ENCODE measurements at places on chromosomes 7 and 10.

GRCh38 chr10:124728071-124728829, 15.9 kb downstream of the FAM53B start:
- no peak for DNase-seq

DNA sequence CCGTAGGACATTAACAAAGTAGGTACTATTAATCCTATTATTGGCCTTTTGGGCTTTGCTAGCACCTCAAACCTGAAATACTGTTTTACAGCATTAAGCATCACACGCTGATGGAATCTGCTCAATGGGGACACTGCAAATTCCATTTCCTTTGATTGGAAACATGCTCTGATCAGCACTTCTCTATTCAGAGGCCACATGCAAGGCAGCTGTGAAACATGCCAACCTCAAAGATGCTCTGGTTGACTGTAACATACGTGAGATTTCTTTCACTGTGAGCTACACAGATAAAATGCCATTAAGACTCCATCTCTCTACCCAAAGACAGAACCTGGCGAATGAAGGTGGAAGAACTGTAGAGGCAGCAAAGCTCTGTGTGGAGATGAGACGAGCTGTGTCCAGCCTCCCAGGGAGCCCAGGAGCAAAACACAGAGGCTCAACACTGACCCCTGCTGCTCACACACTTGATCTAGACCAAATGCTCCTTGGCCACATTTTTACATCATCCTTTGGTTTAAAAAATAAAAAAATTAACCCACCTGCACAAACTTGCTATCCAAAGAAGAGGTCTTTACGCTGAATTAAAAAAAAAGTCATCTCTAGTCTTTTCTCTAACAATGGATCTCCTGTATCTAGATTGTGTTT, 8.0 kb downstream of the RSU1 start:
- no peak for DNase-seq

DNA sequence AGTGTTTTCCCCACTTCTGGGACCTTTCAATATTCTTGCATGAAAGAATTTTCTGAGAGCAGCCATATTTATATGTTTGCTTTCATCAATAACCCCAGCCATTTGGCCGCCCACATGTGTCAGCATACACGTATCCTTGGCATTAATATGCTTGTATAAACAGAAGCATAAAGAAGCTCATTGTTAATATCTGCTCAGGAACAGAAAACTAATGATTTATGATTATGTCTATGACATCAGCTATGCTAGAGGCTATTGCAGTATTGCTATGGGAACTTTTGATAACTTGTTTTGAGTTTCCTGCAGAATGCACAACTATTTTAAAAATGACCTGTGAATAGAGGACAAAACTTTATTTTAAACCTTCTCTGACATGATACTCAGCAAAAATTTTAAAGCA, 300.9 kb upstream of the MTPN start:
- DNase-seq, result no peak

- DNase-seq, result peak; percentile 52
These were observed 90.1 kb upstream of the NFE2L3 start for GRCh38 chr7:26061678-26062603.

GRCh38 chr7:49597805-49598204, 175.6 kb upstream of the VWC2 start:
- DNase-seq, result no peak

GRCh38 chr7:143849785-143850479, 52.0 kb downstream of the TCAF1 start:
- no peak for DNase-seq

- no peak for DNase-seq
These were observed 43.6 kb upstream of the JAZF1 start for GRCh38 chr7:28224172-28224571.

DNA sequence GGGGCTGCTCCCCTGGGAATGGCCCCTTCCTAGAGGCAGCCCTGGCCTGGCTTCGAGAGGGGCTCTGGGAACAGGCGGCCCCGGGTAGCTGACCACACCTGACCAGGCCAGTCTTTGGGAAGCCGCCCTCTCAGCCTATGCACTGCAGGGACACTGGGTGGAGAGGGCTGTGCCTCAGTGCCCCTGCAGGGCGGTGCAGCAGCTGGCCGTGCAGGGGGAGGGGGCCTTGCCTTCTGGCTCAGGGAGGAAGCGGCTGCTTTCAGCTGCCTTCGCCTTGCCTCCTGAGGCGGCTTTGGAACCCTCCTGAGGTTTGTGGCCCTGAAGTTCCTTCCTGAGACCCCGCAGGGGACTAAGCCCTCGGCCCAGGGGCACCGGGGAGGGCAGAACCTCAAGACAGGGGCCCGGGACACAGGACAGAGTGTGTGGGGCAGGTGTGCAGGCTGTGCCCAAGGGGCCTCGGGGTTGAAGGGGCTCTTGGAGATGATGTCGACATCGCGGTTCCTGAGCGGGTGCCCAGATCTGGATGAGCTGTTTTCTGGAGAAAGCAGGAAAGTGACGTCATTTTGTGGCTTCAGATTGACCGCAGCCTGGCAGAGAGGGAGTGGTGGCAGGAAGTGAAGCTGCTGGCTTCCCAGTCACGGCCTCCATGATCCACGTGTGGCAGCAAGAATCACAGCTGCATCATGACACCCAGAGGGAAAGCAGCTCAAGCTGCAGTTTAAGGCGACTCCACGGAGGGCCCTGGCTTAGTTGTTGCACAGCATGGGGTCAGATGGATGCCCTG, 17.7 kb downstream of the ADAM8 start:
- peak; percentile 74 for DNase-seq

GRCh38 chr7:30657131-30657530, 25.1 kb downstream of the CRHR2 start:
- DNase-seq, result no peak

GRCh38 chr10:121774813-121775212, 153.0 kb downstream of the ATE1 start:
- DNase-seq, result no peak

DNA sequence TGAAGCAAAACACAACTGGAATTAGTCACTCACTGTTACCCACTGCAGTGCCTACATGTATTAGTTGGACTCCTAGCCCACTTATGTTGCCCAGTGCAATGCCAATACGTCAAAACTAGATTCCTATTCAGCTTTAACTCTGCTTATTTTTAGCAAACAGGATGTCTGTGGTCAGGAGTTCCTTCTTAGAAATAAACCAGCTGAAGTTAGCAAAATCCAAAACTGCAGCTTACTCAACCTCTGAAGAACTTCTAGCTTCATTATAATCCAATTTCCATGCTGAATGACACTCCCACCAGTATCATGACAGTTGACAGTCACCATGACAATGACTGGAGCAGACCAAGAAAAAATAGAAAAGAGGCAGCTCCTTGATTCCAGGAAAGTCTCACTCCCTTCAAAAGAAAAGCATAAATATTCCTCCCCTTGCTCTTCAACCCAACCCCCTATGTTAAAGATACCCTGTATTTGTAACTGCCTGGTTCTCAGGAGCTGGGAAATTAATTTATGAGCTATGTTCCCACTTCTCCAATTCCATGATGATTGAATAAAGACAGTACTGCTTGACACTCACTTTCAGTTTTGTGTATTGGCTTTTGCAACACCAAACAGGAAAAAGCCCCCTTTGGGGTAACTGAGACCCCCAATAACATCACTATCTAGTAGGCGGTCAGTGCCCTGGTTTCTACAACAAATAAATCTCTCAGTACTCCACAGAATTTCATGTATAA, 327.4 kb downstream of the SORCS1 start:
- DNase-seq, result no peak

- DNase-seq, result no peak
These were observed 9.2 kb downstream of the TNPO3 start for GRCh38 chr7:129045682-129046081.

- DNase-seq, result no peak
These were observed 8.9 kb upstream of the EMX2 start for GRCh38 chr10:117533507-117534281.

DNA sequence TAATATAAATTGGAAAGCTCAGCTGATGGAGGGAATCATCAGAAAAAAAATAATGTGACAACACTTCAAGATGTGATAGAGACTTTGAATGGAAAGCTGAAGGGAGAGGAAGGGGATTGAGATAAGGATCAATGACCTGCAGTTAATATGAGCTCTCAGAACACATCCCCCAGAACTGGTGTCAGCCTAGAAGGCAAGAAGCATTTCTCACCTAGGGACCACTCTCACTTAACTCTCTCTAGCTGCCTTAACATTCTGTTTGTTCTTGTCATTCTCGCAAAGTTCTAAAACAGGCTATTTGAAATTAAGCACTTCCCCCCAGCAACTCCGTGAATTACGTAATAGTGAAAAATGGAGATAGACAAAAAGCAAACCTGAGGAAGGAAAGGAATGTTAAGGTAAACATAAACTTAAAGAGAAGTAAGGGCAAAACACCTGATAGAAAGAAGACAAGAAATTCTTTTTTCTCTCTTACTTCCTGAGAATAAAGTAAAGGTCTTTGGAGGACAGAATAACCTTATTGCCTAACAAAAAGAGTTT, 1.2 kb upstream of the MPP7 start:
- no peak for DNase-seq

- no peak for DNase-seq
These were observed 48.7 kb downstream of the FAM171A1 start for GRCh38 chr10:15322356-15322755.

- no peak for DNase-seq
These were observed 33.8 kb upstream of the INPP5A start for GRCh38 chr10:132503581-132504421.

DNA sequence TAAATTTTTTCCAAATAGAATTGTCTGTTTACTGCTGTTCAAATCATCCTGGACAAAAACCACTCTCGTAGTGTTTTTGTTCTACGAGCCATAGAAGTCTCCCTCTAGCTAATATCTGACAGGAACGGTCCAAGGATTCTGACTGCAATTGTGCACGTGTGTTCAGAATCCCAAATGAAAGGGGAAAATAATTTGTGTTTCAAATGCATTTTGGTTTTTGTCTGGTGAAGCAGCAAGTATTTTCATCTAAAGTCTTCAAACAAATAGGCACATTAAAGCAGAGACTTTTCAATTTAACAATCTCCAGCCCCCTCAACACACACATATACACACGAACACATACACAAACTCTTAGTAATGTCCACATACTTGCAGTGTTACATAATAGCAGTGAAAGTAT, 475 bp downstream of the NEUROD6 start:
- no peak for DNase-seq

DNA sequence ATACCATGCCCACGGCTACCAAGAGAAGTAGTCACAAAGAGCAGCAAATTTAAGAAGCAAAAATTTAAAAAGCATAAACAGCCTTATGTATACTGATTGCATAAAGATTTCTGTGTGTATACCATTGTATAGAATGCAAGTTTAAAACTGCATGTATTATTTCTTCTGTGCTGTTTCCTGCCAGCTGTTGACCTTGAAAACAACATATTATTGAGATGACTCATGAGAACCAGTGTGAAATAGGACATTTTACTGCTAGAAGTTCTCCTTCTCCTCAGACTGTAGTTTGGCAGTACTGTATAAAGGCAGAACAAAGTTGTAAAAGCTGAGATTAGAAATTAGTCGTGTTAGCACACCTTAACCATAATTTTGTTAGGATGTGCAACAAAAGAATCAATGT, 42.3 kb upstream of the SGCE start:
- DNase-seq, result no peak

GRCh38 chr7:100546926-100547800, 8.2 kb downstream of the AGFG2 start:
- no peak for DNase-seq

GRCh38 chr7:94943134-94943533, 35.7 kb downstream of the PPP1R9A start:
- no peak for DNase-seq

GRCh38 chr10:99358101-99358500, 28.9 kb downstream of the CNNM1 start:
- no peak for DNase-seq

GRCh38 chr10:92714152-92714845, 24.5 kb downstream of the HHEX start:
- no peak for DNase-seq
